Cortex of kidney (tissue), 1 donor: ENCODE measurements at places on chromosomes 1 and 21.

DNA sequence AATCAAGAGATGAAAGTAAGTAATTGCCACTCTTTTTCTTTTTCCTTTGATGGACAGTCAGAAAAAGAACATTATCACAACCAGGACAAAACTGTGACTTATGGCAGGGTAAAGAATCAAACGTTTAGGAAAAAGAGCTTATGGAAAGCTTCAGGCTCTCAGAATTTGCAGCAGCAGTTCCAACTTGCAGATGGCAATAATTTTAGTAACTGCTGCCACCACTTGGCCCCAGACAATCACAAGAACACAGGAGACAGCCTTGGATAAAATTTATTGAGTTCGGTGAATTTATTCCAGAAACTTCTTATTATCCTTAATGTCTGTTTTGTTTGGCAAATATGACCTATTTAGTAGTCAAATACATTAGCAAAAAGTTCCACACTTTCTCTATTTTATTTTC, 804.4 kb downstream of the BRINP3 start:
- no peak for DNase-seq

DNA sequence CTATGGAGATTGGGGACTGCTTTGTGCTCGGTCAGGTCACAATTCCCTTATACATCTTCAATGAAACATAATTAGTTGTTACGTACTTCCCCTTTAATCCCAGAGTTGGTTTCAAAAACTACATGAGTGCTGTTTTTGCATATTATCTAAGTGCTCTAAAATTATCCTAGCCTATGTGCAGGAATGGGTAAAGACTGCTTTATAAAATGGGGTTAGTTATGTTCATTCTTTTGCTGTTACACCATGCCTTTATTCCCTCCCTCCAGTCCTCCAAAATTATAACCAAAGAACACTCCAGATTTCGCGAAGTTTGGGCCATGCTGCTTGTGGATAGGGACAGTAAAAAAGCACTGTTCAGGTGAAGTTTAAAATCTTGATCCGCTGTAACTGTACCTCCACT, 173.9 kb upstream of the SNX7 start:
- no peak for DNase-seq

DNA sequence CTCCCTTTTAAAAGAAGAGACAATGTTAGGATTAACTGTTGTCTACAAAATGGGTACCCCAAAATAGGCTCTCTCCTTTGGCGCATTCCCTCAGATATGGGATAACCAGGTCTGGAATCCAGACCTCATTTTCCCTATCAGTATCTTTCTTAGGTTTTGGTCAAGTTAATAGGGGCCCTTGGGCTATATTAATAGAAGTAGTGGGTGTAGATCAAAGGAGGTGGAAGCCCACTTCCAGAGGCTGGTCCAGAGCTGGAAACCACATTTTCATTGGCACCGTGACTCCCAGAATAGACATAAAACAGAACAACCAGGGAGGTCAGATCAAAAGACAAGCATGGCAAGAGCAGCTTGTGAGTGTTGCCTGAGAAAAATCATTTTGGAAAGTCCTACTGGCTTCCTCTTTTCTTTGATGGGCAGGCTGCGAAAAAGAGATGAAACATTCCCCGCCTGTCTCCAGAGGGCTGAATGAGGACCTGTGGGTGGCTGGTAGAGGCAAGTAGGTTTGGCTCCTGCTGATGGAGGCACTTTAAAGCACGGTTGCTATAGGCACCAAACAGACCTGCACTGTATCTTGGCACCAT, 25.8 kb upstream of the KIF21B start:
- no peak for DNase-seq

DNA sequence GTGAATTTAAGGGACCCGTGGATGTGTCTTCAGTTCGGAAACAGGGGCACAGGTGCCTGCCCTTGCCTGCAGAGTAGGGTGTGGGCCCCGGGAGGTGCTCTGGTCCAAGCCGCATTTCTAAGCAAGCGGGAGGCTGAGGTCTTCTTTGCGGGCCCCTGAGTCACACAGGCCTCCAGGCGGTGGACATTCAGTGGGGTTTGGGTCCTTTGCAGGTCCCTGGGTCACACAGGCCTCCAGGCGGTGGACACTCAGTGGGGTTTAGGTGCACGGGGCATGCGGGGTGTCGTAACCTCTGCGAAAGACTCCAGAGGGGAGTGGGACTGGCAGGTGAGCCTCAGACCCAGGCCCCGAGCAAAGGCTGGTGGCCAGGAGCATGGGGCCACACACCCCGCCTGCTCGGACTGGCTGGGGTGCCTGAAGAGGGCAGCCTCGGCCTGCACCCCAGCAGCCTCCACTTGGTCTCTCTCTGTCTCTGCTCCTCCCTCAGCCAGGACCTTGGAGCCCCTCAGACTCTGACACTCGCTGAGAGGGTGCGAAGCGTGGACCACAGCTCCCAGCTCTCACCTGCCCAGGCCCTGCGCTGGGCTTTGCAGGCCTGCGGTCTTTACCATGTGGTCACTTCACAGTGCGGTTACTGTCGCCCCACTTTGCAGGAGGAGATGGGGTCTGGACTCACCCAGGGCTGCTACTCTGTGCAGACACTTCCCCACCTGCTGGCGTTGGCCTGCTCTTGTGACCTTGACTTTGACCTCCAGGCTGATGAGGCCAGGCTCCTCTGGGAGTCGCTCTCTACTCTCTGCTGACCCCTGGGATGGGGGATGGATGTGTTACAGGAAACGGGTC, 6.0 kb upstream of the AGPAT3 start:
- DNase-seq: no peak

GRCh38 chr1:54096877-54097240, 43.5 kb downstream of the TCEANC2 start:
- no peak for DNase-seq

- no peak for DNase-seq
These were observed 90.2 kb upstream of the VCAM1 start for GRCh38 chr1:100629391-100629790.

DNA sequence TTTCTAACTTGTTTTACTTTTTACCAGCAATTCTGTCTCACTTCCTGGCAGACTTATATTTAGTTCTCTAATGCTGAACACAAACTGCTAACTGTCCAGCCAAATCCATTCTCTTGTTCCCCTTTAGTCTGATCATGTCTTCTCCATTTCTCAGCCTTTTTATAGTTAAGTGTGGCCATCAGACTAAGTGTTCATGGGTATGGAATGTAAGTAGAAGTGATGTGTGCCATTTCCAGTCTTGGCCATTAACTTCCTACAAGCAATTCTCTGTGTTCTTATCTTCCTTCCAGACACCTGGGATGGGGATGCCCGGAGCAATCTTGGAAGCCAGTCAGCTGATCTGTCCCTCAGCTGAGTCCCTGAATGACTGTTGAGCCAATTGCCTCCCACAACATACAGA, 165.8 kb downstream of the ST6GALNAC3 start:
- no peak for DNase-seq

- no peak for DNase-seq
These were observed 21.7 kb upstream of the TUT4 start for GRCh38 chr1:52574594-52574993.

- DNase-seq: no peak
These were observed 39.7 kb upstream of the RUNX3 start for GRCh38 chr1:24969596-24970398.

GRCh38 chr1:27412502-27412901, 20.1 kb downstream of the GPR3 start:
- DNase-seq: no peak

DNA sequence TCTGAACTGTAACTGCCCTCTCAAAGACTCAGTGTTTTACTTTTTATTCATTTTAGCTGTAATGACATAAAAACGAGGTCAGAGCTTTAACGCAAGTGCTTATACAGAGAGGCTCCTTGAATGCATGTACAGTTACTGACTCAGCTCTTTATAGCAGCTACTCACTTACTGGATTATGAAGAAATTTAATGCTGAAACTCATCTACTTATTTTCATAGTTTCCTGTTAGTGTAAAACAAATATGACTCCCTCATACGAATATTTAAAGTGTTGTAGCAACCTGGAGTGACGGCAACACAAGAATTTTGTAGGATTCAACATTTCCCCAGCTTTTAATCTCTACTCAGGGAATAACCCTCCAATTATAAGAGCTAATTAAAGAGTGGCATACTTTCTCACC, 32.7 kb downstream of the ADSS2 start:
- DNase-seq: no peak

GRCh38 chr1:1917995-1918900, 831 bp downstream of the TMEM52 start:
- no peak for DNase-seq

GRCh38 chr1:18633422-18634155, 2.9 kb downstream of the PAX7 start:
- DNase-seq: no peak

DNA sequence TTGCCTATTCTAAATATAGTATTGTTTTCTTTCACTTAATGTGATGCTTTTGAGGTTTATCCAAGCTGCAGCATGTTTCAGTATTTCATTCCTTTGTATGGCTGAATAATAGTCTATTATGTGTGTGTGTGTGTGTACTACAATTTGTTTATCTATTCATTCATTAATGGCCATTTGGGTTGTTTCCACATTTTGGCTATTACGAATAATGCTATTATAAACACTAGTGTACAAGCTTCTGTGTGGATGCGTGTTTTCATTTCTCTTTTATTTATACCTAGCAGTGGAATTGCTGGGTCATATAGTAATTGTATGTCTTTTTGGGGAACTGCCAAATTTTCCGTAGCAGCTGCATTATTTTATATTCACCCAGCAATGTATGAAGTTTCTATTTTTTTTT, 15.0 kb upstream of the THEM5 start:
- no peak for DNase-seq

- no peak for DNase-seq
These were observed 427.7 kb upstream of the RUNX1 start for GRCh38 chr21:35476621-35477395.

GRCh38 chr1:21774835-21775549, 8.0 kb downstream of the USP48 start:
- no peak for DNase-seq

DNA sequence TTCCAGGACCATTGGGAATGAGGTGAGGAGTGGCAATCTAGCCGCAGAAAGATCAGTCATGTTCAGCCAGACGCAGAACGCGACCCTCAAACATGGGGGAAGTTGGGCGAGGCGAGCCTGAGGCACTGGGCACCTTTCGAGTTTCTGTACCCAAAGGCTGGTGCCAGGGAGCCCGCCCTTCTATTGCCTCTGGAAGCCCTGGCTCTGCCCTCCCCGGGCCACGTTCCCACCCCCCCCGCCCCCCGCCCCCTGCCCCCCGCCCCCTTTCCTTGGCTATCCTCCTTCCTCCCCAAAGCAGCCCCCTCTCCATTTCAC, 2.2 kb upstream of the ZBTB7B start:
- no peak for DNase-seq

DNA sequence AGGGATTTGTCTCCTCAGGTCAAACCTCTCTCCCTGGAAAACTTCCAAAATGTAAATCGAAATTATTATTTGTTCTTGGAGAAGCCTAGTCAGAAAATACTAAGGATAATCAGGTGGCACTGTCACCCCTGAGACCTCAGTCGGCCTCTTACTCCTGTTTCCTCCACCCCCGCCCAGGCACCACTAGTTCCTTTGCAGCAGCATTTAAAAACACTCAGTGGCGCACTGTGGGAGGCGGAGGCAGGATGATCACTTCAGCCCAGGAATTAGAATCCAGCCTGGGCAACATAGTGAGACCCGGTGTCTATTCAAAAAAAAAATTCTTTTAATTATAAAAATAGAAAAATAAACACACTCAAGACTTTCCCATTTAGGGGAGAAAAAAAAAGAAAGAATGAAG, 18.0 kb upstream of the IFNAR2 start:
- DNase-seq: no peak

GRCh38 chr1:162275622-162276175, 101.0 kb downstream of the SPATA46 start:
- no peak for DNase-seq

DNA sequence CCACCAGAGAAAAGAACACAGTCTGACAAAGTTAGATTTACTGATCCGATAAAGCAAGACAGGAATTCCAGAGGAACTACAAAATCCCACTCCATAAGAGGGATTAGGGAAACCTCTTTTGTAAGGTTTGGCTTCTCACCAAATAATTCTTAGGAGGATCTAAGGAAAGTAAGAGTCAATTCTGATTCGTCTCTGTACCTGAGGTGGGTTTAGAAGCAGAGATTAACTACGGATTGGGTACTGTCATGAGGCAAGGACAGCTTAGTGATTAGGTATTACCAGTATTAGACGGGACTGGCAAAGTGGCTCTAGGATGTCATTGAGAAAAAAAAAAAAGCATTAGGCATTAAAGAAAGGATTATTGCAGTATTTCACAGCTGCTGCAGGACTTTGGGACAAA, 371.7 kb upstream of the BRINP3 start:
- no peak for DNase-seq

GRCh38 chr1:44903011-44903680, 60.1 kb upstream of the PTCH2 start:
- DNase-seq: no peak

DNA sequence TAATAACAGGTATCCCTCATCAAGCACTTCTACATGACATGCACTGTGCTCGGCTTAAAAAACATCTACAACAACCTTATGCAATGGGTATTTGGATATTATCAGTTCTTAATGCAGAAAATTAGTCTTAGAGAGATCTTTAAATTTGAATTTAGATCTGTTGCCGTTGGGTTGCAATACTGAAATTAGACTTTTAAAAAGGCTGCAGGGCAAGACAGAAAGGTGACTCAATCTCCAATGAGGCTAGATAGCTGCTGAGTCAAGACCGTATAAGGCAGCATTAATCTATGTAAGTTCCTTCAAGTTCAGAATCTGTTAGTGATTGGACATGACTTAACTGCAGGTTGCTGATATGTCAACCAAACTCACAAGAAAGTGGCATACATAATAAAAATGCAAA, 37.3 kb downstream of the OLFM3 start:
- no peak for DNase-seq

DNA sequence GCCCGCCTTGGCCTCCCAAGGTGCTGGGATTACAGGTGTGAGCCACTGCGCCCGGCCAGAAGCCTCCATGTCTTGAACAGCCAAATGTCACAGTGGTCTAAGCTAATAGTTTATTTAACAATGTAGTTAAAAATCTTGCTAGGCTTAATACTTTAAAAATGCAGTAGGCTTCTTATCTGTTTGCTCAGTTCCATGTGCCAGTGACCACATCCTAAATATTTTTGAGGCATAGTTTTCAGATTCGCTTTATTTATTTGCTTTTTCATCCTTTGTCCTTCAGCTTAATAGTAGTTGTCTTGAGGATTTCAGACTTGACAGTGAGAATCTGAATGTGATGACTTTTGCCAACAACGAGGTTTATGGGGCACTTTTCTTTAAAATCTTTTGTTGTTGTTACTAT, 59.9 kb upstream of the PRRX1 start:
- DNase-seq: no peak

DNA sequence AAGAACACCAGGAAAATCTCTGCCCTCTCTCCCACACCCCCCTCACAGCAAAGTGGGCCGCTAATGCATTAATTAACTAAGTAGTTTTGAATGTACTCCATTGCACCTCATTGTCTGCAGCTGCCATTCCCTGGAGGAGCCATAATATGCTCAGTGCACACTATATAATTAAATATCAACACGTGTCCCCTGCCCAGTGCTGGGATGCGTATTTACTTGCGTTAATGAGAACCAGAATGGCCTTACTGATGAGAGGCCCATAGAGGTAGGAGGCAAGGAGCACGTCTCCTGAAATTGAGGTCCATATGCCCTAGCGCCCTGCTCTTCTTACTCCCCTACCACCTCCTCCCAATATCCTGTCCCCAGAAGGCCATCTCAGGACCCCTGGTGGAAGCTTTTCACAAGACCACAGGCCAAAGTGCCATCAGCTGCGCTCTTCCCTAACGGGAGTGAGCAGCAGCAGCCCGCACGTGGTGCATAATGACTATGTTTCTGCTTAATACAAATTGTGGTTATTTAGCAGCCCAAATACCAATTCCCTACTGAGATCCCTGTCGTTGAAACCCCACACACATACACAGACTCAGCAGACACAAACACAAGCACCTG, 76.8 kb downstream of the PLXNA2 start:
- no peak for DNase-seq

GRCh38 chr1:100229681-100230443, 19.8 kb downstream of the DBT start:
- DNase-seq: no peak
